ENCODE measurements at places on chromosomes 7 and 10.

DNA sequence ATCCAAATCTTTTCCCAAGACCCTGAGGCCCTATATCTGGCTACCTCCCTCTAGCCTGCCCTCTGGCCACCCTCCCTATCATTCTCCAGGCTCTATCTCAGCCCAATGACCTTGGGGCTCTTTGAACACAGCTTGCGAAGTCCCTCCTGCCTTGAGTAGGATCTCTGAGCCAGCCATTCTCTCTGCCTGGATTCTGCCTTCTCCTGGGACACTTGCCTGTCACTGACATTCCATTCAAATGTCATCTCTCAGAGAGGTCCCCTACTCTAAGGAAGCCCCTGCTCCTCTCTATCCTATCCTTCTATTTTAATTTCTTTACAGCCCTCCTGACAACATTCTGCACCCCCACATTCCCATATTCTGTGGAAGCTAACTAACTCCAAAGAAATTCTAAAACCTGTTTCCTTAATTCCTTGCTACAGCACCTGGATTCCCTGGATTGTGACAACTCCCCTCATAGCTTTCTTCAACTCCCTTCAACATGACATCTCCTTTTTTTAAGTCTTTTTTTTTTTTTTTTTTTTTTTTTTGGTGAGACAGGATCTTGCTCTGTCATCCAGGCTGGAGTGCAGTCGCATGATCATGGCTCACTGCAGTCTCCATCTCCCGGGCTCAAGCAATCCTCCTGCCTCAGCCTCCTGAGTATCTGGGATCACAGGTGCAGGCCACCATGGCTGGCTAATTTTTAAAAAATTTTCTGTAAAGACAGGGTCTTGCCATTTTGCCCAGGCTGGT lies 81.0 kb upstream of the ASAH2 start:
- no peak for DNase-seq

DNA sequence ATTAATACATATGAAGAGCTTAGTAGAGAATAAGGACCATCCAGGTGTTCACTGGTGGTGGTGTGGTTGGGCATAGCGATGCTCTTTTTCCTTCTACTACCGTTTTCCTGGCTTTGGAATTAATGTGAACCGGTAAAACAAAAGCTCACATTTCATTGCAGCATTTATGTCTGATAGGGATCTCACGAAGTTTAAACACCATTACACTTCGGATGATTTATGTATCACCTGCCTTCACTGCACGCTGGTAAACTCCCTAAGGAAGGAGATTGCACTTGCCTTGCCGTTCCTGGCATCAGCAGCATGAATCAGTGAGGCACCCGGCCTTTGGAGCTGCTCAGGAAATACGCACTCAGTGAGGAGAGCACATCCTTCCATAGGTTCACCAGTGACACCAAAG lies 47.5 kb downstream of the WIPF3 start:
- no peak for DNase-seq

DNA sequence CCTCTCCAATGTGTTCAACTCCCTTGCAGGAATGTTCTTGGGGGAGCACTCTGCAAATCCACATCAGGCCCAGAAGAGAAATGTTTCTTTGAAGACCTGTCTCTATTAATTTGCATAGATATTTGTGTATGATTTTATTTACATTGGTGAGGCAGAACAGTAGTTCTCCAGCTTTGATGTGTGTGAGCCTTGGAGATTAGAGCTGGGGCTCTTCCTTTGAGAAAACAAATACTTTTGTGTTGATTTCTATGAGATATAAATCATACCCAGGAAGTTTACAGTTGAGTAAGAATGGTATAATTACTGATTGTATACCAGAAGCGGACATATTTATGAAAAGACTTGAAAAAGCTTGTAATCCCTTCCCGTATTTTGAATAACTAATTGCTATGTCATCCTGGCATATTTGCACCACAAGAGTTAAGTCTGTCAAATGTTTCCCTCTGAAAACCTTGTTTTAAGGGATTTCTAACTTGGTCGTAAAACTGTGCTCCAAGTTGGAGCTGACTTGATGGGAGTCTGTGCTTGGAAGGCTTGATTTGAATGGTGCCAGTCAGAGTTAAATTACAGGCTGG lies 468.5 kb downstream of the LRMDA start:
- no peak for DNase-seq

GRCh38 chr10:96345222-96345621 lies 13.6 kb downstream of the OPALIN start:
- DNase-seq = no peak

All from stimulated activated CD4-positive, alpha-beta T cell treated with anti-CD3 and anti-CD28 coated beads, Interleukin-1b, Interleukin-23, amount 100 ng/mL, for 1 hour (primary cell).